ENCODE measurements at places on chromosomes 6 and 20. TPM values are rescaled to one million over a fixed set of nuclear protein-coding genes. Genes with fewer than 3 reads are reported as not detected.
A peak's percentile ranks its signal among the peaks of the same experiment; 100 is the strongest.

- DNase-seq = no peak
Measured at GRCh38 chr6:116672306-116672705, 3.7 kb upstream of the ZUP1 start.

- DNase-seq = peak; percentile 53
Measured at GRCh38 chr6:109093732-109094415, 772 bp downstream of the SESN1 start.

- DNase-seq = no peak
Measured at GRCh38 chr6:167549213-167549612, 224.3 kb downstream of the TTLL2 start.

PBOV1 gene
- total RNA-seq = not detected

OR2H1 gene
- total RNA-seq = not detected

DNA sequence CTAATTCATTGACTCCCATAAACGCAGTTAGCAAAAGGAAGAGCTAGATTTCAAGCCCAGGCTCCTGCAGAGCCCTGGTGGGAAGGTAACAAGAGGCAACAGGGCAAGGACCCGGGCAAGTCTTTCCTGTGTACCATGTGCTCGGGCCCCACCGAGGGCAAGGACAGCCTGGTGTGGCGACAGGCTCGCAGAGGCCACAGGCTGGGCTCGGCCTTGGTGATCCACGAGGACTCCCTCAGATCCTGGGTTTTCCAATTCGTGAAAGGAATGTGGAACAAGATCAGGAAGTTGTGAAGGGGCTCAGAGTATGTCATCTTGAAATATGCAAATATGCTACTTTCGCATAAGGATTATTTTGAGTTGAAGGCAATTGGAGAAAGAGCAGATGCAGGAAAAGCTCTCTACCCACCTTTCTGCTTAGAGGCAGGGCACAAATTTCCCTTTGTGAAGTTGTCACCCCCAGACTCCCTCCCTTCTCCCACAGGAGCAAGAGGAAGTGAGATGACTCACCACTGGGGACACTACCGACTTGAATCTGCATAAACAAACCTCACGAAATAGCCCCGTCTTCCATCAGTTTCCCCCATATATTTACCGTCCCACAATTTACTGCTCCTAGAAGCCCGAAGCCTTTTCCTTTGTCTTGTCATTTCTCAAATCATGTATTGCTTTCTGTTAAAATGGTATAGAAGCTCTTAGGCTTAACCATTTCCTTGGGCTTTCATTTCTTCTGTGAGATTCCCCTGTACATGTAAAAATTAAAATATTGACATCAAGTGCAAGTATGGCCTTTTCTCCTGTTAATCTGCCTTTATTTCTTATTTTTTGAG is 79.0 kb downstream of the PSMG4 start:
- no peak for DNase-seq

- DNase-seq = peak; percentile 53
Measured at GRCh38 chr6:11653028-11653583, 115.6 kb downstream of the TMEM170B start.

TTI1 gene
- total RNA-seq = 19.5 TPM

- no peak for DNase-seq
Measured at GRCh38 chr6:54805077-54805476, 41.5 kb upstream of the FAM83B start.

GRCh38 chr20:19978511-19979210 is 38.5 kb upstream of the NAA20 start:
- no peak for DNase-seq

GRCh38 chr20:44716309-44717106 is 1.3 kb downstream of the CCN5 start:
- no peak for DNase-seq

- DNase-seq = no peak
Measured at GRCh38 chr6:140784573-140784972, 1348.2 kb upstream of the GJE1 start.

DNA sequence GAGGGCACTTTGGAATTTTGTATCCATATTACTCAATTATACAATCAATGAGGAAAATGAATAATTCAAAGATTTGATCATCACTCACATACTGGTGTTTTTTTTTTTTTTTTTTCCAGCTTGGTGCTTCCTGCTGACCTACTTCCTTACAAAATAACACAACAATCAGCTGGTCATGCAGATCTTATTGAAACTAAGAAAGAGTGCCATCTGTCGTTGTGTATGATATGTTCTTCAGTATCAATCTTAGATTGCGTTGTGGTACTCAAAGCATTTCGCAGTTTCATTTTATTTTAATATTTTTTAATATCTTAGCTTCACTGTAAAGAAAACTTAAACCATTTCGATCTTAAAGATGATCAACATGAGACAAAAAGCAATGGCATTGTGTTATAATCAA is 155.6 kb downstream of the OGFRL1 start:
- DNase-seq = no peak

GRCh38 chr6:134802426-134803058 is 147.4 kb downstream of the ALDH8A1 start:
- DNase-seq = no peak

DNA sequence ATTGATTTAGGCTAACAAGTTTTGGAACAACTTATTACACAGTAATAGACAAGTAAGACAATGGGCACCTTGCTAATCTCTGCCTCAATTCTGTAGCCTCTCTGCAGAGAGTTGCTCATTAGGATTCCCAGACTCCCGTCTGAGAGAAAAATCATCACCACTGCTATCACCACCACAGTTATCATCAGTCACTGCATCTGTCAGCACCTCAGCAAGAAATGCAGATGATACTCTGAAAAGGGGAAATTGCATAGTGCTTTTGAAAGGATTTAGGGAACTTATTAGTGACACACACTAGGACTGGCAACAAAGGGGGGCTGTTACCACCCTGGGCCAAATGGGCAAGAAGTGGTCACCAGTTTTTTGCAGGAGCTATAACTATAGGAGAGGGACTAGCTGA is 39.9 kb downstream of the FOXA2 start:
- no peak for DNase-seq

DNA sequence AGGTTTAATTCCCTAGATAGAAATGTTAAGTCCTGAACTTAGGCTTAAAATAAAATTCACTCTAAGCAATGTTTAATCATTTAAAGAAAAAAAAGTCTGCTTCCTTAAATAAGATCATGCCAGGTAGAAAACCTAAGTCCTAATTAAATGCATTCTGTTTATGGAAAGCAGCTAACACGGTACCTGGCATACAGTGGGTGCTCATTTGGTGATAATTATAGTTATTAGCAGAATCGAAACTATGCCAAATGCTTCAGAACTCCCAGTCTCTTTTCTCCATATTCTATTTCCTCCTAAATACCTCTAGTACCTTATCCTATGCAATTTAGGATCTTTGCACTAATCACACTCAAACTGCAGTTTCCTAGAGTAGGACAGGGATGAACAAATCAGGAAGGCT is 331.8 kb downstream of the EPHA7 start:
- no peak for DNase-seq

GRCh38 chr20:57451431-57451794 is 60.2 kb downstream of the RBM38 start:
- DNase-seq = no peak

DNA sequence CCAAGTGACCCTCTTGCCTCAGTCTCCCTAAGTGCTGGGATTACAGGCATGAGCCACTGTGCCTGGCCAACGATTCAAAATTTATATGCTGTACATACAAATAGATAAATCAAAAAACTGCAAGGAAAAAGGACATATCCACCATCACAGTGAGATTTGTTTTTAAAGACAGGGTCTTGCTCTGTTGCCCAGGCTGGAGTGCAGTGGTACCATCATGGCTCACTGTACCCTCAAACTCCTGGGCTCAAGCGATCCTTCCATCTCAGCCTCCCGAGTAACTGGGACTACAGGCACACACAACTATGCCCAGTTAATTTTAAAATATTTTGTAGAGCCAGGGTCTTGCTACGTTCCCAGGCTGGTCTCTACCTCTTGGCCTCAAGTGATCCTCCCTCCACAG is 61.5 kb downstream of the MAP3K7 start:
- no peak for DNase-seq

- no peak for DNase-seq
Measured at GRCh38 chr6:160420253-160420968, 72.2 kb downstream of the SLC22A3 start.

GRCh38 chr6:21141616-21142303 is 451.8 kb upstream of the SOX4 start:
- DNase-seq = no peak

EPHA7 gene
- total RNA-seq = 27.0 TPM

- no peak for DNase-seq
Measured at GRCh38 chr6:9623985-9624384, 790.9 kb downstream of the TFAP2A start.

DNA sequence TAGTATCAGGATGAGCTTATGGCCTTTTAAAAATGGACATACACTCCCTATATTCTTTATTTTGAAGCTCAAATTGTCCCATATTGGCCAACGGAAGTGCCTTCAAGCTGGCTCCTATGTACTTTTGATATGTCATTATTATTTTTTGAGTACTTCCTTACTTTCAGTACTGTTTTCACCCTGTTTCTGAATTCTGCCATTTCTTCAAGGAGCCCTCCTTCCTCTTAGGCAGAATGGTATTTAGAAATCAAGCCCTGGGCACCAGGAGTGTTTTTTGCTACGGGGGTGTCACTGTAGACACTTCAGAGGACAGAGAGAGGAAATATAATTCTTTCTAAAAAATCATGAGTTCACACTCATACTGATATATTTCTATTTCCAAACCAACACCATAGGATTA is 5.5 kb upstream of the MYLK4 start:
- no peak for DNase-seq

- peak; percentile 58 for DNase-seq
Measured at GRCh38 chr6:167526465-167527368, 201.8 kb downstream of the TTLL2 start.

- no peak for DNase-seq
Measured at GRCh38 chr6:114287461-114287860, 55.4 kb downstream of the HS3ST5 start.

DNA sequence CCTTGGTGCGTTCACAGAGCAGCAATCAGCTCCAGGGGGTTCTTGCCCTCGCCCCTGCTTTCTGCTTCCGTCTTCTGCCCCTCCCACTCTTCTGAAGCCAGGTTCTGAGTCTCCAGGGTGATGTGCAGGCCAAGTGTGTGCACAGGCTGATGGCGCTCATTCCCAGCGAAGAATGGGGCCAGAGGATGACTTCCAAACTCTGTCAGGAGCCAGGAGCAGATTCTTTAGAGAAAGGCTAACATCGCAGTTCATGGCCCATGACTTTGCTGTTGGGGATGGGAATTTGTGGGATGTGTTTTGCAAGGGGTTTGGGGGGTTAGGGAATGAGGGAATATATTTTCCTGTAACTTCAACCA is 56.1 kb upstream of the CCN6 start:
- no peak for DNase-seq

MICB gene
- 5.7 TPM for total RNA-seq

ME1 gene
- total RNA-seq = 3.3 TPM

GRCh38 chr6:152404086-152404857 is 232.9 kb downstream of the SYNE1 start:
- DNase-seq = peak; percentile 46

DNA sequence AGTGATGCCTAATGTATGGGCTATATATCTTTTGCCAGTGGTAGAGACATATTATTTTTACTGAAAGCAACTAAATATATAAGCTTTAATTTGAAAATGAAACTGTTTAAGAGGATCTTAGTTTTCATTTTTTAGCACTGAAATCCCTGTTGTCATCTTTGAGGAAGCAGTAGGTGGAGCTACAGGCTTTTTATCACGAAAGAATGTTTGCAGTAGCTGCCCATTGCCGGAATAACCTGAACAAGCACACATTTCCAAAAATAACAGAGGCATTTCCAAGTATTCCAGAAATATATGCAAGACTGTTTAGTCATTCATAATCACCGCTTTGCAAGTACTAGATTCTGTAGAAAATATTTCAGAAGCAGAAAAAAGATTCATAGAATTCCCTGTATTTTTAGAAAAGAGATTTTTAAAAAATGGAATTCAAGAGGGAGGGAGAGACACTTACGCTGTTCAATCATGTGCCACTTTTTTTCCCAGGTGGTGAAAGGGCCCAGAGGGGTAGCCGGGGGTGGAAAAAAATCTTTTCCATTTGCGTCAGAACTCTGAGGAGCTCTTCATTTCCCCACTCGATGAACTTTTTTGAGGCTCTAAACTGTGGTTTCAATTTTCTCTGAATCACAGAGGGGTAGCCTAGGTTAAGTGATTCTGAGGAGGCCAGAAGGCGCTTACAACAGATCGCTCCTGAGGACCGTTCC is 142.5 kb upstream of the FERMT1 start:
- DNase-seq = no peak

DNA sequence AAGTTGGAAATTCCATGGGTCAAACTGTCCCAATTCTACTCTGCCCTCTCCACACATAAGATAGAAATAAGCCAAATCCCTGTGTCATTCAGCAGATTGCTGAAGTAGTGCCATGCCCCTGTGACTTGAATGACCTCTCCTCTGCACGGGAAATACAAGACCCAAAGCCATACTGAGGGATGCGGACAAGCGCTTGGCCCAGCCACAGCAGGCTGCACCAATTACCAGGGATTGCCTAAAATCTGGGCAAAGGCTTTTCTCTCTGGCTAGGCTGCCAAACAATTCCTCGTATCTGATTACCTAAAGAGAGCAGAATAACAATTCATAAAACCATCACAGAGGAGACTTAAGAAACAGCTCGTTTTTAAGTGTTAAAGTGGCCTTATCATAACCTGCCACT is 421.8 kb upstream of the JARID2 start:
- no peak for DNase-seq

HTR1E gene
- total RNA-seq = not detected

DNA sequence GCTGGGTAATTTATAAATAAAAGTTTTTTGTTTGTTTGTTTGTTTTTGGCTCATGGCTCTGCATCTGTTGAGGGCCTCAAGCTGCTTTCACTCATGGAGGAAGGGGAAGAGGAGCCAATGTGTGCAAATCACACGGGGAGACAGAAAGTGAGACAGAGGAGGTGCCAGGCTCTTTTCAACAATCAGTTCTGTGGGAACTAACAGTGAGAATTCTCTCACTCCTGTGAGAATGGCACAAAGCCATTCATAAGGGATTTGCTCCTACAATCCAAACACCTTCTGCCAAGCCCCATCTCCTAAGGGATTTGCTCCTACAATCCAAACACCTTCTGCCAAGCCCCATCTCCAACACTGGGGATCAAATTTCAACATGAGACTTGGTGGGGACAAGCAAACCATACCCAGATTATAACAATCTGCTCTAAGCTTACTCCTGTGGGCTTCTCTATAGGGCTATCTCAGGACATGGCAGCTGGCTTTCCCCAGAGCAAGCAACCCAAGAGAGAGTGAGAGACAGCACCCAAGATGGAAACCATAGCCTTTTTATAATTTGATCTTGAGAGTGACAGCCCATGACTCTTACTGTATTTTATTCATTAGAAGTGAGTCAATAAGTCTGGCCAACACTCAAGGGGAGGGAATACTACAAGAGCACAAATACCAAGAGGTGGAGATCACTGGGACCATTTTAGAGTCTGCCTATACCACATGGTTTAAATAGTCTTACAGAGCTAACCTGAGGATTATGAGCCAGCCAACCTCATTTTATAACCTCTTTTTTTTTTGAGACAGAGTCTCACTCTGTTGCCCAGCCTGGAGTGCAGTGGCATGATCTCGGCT is 22.8 kb upstream of the LRRC1 start:
- no peak for DNase-seq

STX11 gene
- 6.7 TPM for total RNA-seq

ZC2HC1B gene
- total RNA-seq = not detected
